ENCODE measurements at places on chromosomes 16 and 17.

- no peak for DNase-seq
Measured at GRCh38 chr17:1951920-1952319, 73.2 kb downstream of the RTN4RL1 start.

DNA sequence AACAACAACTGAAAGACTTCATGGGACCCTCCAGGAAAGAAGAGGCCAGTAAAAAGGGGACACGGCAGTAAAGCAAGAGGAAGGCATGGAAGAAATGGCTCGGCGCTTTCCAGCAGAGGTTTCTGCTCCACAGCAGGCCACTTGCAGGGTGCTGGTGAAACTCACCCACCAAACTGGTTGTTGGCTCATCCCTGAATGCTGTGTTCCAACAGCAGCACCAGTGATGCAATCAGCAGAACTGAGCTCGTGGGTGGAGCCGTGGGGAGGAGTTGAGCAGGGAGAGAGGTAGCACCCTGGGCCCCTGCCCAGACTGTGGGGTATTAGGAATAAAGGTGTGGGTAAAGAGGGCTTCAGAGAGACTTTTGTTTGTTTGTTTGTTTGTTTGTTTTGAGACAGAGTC is 62.8 kb upstream of the ADCY9 start:
- DNase-seq, result no peak

DNA sequence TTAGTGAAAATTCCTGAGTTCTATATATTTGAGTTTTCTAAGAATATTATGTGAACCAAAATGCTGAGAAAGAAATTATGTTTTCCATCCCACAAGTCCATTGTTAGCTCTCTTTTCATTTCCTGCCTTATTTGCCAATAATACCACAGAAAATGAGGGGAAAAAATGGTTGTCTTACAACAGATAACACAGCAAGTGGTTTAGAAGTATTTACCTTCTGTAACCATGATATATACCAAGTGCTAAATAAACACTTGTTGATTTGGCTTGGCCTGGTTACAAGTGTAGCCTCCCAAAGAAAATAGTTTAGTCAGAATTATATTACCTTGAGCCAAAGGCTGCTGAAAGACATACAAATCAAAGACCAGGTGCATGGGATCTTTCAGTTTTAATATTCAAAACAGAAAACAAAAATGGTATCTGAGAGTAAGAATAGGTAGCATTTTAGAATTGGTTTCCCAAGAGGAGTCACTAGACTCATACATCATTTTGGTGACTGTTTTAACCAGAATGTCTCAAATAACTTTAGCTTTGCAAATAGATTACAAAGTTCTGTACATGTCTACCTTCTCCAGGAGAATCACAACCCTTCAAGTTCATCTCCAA is 439.8 kb upstream of the DYNLRB2 start:
- no peak for DNase-seq

- DNase-seq, result no peak
Measured at GRCh38 chr16:51272420-51272819, 121.3 kb upstream of the SALL1 start.

DNA sequence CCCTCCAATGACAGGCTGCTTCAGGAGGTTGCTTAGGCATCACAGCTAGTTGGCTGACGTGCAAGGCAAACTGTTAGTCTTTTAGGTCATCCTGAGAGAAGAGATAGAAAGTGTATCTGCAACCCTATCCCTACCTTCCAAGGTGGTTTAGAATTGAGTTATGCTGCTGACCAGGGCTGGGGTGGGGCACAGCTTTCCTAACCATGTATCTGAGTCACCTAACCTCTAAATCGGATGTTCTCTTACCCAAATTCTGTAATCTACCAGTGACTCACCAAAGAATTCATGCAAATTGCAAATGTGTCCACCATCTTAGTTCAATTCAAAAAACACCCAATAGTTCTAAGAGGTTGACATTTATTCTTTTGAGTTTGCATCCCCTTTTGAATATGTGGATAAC is 107.2 kb upstream of the DYNLRB2 start:
- no peak for DNase-seq

GRCh38 chr17:7216242-7217112 is 3.2 kb downstream of the DLG4 start:
- DNase-seq, result no peak

DNA sequence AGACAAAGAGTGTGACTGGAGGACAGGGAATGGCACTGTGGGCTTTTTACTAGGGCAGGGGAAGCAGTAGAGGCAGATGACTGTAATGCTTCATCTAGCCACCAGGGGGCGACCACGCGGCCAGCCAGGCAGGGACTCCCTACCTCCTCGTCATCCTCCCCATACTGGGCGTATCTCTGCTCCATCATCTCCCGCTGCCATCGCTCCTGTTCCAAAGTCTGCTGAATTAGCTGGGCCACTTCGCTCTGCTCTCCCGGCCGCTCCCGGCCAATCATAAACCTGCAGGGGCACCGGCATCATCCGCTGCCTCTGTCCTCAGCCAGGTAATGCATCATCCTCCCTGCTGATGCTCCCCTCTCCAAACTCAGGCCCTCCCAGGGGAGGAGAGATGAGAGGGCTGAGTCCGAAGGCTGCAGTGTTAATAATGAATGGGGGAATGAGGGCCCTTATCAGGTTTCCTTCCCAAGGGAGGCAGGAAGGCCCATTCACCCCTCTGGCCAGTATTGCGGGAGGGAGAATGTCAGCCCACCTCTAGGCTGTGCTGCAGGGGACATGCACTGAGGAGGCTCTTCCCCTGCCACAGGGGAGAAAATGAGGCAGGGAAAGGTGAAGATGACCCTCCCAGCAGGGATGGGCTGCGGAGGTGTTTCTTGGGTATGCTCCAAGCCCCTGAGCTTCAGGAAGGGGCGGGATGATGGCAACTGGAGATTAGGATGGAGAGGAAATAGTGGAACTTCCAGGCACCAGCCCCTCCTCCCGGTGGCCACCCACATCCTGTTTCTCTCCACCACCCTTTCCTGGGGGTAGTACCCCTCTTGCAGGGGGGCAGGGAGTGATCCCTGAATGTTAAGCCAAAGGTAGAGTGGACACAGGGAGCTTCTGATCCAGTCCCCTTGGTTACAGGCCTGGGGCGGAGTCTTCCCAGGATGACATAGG is 10.3 kb upstream of the SAMD14 start:
- no peak for DNase-seq

- no peak for DNase-seq
Measured at GRCh38 chr17:14301279-14302090, 604 bp downstream of the HS3ST3B1 start.

GRCh38 chr17:373613-374230 is 21.1 kb upstream of the RPH3AL start:
- no peak for DNase-seq

DNA sequence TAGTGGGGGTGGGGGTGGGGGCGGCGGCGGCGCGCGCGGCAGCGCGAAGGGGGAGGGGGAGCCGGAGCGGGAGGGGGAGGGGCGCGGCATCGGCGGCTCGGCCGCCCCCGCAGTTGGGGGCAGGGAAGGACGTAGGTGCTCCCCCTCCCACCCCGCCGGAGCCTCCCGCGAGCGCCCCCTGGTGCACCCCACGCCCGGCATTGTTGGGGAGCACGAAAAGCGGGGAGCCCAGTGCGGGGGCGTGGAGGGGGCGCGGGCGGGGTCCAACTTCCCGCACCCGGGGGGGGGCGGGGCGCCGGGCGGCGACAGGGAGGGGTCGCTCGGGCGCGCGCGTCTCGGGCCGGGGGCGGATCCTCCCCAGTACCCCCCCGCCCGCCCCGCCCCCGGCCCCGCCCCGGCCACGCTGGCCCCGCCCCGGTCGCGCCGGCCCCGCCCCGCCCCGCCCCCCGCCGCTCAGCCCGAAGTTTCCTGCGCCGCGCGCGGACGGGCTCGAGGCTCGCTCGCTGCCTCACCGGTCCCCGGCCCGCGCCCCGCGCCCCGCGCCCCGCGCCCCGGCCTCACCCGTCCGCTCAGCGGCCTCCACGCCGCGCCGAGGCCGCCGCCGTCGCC is at the start of gene CACNA1H:
CACNA1H (plus strand) TSS at position 456 of the 609 bp plus-strand sequence. CDS start 632 bp downstream, outside the sequence.
- peak; percentile 68 for DNase-seq

GRCh38 chr17:6569370-6570285 is 13.3 kb upstream of the PITPNM3 start:
- DNase-seq, result no peak

GRCh38 chr17:43753493-43754129 is 5.0 kb downstream of the SOST start:
- DNase-seq, result no peak

- DNase-seq, result no peak
Measured at GRCh38 chr17:40331743-40332641, 23.0 kb downstream of the RARA start.

DNA sequence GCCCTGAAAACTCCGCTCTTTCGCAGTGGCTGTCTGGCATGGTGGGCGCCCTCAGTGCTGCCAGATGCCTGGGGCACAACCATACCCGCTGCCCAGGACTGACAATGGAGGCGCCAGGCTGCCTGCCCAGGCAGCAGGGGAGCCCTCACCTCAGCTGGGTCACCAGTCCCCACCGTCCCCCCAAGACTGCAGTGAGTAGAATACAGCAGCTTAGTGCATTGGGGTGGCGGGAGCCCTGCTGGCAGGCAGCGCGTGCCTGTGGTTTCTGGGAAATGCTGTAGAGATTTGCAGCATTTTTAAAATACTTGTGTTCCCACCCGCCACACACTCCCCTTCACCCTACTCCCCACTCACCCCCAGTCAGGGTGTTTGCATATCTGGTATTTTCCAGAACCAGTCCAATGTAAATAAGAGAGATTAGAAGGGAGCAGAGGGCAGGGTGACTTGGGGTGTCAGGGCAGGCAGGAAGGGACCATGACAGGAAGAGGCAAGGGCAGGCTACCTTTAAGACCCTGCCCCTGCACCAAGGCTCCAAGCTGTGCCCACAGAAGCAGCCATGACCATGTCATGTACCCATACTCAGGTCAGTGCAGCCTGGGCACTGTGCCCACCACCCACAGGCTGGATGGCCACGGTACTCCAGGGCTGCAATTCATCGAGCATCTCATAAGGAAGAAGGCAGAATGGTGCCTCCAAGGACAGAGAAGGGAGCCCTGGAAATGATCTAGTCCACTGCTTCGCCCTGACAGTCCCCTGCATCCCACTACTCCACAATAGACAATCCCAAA is 21.5 kb downstream of the MYO18A start:
- DNase-seq, result no peak

- peak; percentile 71 for DNase-seq
Measured at GRCh38 chr17:78421534-78422266, 43.3 kb downstream of the PGS1 start.

GRCh38 chr17:74135391-74136167 is 67.9 kb upstream of the RPL38 start:
- no peak for DNase-seq

DNA sequence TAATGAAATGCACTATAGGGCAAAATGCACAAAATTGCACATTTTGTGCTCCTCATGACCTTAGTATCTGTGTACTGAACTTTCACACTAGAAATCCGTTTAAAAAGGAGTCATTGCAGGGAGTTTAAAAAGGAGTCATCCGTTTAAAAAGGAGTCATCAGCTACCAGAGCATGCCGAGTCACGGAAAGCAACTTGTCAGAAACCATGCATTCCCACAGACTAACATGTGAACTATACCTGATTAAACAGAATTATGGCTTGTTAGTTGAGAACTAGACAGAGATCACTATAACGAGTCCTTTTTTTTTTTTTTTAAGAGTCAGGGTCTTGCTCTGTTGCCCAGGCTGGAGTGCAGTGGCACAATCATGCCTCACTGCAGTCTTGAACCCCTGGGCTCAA is 35.9 kb downstream of the SLC6A4 start:
- DNase-seq, result no peak

DNA sequence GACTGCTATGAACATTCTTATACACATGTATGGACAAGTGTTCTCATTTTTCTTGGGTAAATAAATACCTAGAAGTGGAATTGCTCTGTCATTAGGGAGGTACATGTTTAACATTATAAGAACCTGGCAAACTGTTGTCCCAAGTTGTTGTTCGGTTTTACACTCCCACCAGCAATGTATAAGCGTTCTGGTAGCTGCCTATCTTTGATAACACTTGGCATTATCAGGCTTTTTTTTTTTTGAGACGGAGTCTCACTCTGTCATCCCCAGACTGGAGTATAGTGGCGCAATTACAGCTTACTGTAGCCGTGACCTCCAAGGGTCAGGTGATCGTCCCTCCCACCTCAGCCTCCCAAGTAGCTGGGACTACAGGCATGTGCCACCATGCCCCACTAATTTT is 16.3 kb downstream of the ATAD5 start:
- DNase-seq, result no peak

GRCh38 chr17:63316100-63316499 is 130.0 kb downstream of the CYB561 start:
- DNase-seq, result no peak

DNA sequence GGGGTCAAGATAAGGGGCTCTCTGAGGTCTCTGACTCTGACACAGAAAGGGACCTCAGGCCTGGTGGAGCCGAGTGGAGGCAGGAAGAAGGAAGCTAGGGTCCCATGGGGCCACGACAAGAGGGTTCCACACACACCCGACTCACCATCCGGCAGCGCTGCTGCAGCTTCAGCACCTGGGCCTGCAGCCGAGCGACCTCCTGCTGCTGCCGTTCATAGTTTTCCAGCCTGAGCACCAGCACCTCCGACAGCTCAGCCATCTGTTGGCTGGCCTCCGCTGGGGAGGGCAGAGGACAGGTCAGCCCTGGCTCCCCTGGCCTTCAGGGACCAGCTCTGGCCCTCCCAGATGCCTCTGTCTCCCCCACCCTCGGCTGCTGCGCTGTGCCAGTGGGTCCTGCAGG is 6.4 kb downstream of the HAP1 start:
- no peak for DNase-seq

GRCh38 chr16:57315416-57315815 is 30.9 kb upstream of the PLLP start:
- DNase-seq, result no peak

DNA sequence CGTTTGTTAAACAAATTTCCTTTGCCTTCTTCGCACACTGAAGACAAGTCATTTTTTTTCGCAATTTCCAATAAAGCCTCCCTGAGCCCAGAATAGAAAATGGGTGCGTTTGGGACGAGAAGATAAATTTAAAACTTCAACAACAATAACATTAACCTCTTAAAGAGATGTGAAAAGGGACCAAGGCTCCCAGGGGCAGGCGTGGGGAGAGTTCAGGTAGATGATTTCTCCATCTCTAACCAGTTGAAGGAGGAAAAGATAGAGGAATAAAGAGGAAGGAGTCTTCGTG is 1.3 kb upstream of the HOXB4 start:
- no peak for DNase-seq

DNA sequence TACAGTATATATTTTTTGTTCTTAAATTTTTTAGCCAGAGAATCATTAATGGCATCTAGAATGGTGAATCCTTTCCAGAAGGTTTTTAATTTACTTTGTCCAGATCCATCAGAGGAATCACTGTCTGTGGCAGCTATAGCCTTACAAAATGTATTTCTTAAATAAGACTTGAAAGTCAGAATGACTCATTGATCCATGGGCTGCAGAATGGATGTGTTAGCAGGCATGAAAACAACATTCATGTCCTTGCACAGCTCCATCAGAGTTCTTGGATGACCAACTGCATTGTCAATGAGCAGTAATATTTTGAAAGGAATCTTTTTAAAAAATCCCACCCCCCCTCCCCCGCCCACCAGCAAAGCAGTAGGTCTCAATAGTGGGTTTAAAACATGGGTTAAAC is 51.4 kb downstream of the CACNG1 start:
- no peak for DNase-seq

GRCh38 chr17:48460052-48460451 is 30.0 kb upstream of the SKAP1 start:
- DNase-seq, result no peak

- DNase-seq, result no peak
Measured at GRCh38 chr16:25679511-25679910, 12.2 kb upstream of the HS3ST4 start.

GRCh38 chr17:28950752-28951427 is 428 bp downstream of the PHF12 start:
- DNase-seq, result no peak

All from neuronal stem cell (in vitro differentiated cells).